ENCODE measurements at places on chromosomes 13 and 19. TPM values are rescaled to one million over a fixed set of nuclear protein-coding genes. Genes with fewer than 3 reads are reported as not detected.

DNA sequence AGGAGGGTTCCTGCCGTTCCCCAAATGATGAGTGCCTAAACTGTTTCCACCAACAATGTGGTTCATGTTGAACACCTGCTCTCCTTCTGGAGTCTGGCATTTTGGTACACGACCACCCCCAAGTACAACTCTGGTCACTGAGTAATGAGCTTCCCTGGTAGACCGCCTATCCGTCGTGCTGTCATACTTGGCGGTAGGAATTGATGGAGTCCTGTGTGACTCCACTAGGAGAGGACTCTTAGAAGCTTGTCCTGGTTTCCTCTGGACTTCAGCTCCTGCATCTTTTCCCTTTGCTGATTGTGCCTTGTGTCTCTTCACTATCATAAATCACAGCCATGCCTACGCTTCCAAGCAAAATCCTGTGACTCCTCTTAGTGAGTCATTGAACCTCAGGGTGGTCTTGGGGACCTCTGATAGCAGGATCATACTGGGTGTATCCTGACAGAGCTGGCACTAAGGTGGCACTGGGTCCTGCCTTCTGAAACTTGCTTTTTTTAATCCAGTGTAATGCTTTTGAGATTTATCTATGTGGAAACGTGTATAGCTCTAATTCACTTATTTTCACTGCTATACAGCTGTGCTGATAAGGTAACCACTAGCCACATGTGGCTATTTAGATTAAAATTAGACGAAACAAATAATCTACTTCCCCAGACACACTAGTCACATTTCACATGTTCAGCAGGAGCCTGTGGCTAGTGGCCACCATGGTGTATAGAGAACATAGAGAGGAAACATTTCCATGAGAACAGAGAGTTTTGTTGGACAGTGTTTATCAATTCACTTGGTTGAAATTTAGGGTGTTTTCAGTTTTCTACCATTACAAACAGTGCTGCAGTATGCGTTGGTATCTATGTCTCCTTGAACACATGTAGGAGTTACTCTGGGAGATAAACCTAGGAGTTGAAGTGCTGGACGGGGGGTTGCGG is 6.1 kb upstream of the ASF1B start:
- no peaks in the 10 kb centered on the region for H3K36me3 ChIP-seq
- H3K27ac ChIP-seq, result no peak overlapping the region
- no peaks in the 10 kb centered on the region for H3K27me3 ChIP-seq
- peaks cover 16% of the 10 kb centered on the region for H3K4me1 ChIP-seq
- DNase-seq, result no peak

DNA sequence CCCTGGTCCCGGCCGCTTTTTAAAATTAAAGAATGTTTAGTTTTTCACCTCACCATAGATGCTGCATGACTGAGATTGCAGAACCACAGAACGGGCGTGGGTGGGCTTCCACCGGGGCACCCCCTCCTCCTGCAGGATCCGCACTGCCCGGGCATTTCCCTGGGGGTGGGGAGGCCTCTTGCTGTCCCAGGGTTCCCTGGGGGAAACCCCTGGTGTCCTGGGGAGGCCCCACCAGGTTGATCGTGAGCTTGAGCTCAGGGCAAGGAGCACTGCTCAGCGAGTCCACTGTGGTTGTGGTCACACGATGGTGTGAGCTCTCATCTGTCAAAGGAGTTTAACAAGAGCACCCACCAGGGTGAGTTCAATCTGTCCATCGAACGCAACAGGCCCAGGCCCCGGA is 11.4 kb upstream of the TCF3 start:
- peaks cover 35% of the 10 kb centered on the region for H3K27me3 ChIP-seq
- H3K4me3 ChIP-seq, result no peak overlapping the region
- no peak overlapping the region for H3K27ac ChIP-seq
- H3K4me1 ChIP-seq, result peaks cover 6% of the 10 kb centered on the region

GRCh38 chr13:47959468-47960247 is 41.4 kb downstream of the SUCLA2 start:
- H3K27ac ChIP-seq, result no peak overlapping the region
- no peaks in the 10 kb centered on the region for H3K27me3 ChIP-seq

- peaks cover 97% of the 10 kb centered on the region for H3K36me3 ChIP-seq
- no peak for DNase-seq
- no peaks in the 10 kb centered on the region for H3K27me3 ChIP-seq
- no peak overlapping the region for H3K4me3 ChIP-seq
Measured at GRCh38 chr19:35733180-35734125, 8.8 kb downstream of the IGFLR1 start.

GRCh38 chr19:8630796-8631424 is 477 bp downstream of the NFILZ start:
- H3K27ac ChIP-seq, result no peak overlapping the region
- H3K27me3 ChIP-seq, result no peaks in the 10 kb centered on the region
- DNase-seq, result no peak
- peaks cover 4% of the 10 kb centered on the region for H3K4me1 ChIP-seq
- H3K4me3 ChIP-seq, result no peak overlapping the region

DNA sequence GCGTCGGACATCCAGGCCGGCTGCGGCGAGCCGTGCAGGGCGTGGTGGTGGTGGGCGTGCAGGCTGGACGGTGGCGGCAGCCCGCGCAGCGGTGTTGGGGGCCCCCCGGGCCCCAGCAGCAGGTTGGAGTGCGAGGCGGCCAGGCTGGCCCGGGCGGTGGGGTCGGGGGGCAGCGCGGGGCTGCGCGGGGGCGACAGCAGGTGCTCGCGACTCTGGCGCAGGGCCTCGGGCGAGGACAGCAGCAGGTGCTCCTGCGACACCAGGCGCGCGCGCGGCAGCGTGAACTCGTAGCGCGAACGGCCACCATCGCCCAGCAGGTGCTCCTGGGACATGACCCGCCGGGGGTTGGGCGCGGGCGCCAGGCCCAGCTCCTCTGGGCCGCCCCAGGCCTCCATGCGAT is 9.8 kb downstream of the SHISA7 start:
- H3K4me1 ChIP-seq, result no peaks in the 10 kb centered on the region
- no peak overlapping the region for H3K4me3 ChIP-seq
- DNase-seq, result no peak
- H3K27ac ChIP-seq, result no peak overlapping the region
- H3K36me3 ChIP-seq, result no peaks in the 10 kb centered on the region

DNA sequence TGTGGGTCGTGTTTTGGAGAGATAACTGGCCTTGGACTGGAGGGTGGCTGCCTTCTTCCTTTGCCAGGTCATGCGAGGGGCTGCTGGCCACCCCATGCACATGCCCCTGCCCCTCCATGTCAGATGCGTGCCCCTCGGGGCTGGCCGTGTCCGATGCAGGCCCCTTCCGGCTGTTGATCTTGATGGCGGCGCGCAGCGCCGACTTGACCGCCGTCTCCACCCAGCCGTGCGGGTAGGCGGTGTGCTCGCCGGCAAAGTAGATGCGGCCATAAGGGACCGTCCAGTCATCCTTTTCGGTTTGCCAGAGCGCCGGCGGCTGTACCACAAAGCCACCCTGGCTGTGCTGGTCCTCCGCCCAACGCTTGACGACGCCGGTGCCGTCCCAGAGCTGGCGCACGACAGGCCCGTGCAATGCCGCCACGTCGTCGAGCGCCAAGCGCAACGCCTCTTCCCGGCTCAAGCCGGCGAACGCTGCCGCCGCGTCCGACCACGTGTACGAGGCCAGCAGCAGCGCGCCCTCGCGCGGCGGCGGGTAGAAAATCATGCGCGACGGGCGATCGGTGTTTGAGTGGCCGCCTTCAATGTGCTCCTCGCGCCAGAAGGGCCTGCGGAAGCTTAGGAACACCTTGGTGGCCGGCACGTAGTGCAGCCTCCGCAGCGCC is 6.9 kb downstream of the IL4I1 start:
- H3K27ac ChIP-seq, result no peak overlapping the region
- peaks cover 32% of the 10 kb centered on the region for H3K27me3 ChIP-seq
- no peak for DNase-seq
- H3K36me3 ChIP-seq, result peaks cover 7% of the 10 kb centered on the region

DNA sequence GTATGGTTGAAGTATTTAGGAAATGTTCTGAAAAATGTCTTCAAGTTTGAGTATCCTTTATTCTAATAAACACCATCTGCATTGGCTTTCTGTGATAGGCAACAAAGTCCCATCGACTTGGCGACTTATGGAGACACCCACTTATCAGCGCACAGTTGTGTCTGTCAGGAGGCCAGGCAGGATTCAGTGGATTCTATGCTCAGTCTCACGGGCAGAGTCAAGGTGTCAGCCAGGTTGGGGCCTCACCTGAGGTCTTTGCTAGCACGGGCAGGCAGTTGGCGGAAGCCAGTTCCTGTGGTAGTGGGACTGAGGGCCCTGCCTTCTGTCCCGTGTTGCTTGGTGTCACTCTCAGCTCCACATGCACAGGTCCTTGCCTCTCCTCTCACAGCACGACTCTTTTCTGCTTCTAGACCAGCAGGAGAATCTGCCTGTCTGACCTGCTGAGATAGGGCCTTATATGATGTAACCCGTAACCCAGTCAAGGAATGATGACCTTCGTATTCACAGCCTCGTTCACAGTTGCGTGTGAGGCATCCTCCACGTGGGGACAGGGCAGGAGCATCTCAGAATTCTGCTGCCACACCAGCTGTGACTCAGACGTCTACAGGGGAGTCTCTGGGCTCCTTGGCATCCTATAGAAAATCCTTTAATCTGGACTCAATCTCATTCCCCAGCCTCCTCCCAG is 10.0 kb downstream of the CUL4A start:
- DNase-seq, result no peak
- no peaks in the 10 kb centered on the region for H3K36me3 ChIP-seq
- no peak overlapping the region for H3K27ac ChIP-seq
- no peaks in the 10 kb centered on the region for H3K27me3 ChIP-seq

GRCh38 chr13:87678372-87678752 is 7.2 kb downstream of the SLITRK5 start:
- peaks cover 40% of the 10 kb centered on the region for H3K27me3 ChIP-seq
- no peak overlapping the region for H3K27ac ChIP-seq
- H3K4me3 ChIP-seq, result no peak overlapping the region
- DNase-seq, result no peak

DNA sequence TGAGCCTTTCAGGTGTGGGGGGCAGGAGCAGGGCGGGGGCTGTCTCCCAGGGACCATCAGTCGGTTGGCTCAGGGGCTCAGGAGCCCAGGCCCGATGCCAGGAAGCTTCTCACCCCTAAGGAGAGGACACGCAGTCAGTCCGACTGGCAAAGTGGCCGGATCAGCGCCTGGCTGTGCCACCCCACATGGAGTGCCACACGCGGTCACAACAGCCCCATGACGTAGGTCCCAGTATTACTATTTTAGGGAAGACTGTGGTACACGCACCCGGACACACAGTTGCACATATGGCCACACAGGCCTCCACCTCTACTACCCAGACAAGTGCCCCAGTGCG is 29.3 kb upstream of the GRTP1 start:
- H3K27ac ChIP-seq, result no peak overlapping the region
- H3K4me1 ChIP-seq, result peaks cover 6% of the 10 kb centered on the region
- peak overlapping the region; percentile 64 for H3K4me3 ChIP-seq
- no peaks in the 10 kb centered on the region for H3K27me3 ChIP-seq
- H3K36me3 ChIP-seq, result no peaks in the 10 kb centered on the region
- no peak for DNase-seq

DNA sequence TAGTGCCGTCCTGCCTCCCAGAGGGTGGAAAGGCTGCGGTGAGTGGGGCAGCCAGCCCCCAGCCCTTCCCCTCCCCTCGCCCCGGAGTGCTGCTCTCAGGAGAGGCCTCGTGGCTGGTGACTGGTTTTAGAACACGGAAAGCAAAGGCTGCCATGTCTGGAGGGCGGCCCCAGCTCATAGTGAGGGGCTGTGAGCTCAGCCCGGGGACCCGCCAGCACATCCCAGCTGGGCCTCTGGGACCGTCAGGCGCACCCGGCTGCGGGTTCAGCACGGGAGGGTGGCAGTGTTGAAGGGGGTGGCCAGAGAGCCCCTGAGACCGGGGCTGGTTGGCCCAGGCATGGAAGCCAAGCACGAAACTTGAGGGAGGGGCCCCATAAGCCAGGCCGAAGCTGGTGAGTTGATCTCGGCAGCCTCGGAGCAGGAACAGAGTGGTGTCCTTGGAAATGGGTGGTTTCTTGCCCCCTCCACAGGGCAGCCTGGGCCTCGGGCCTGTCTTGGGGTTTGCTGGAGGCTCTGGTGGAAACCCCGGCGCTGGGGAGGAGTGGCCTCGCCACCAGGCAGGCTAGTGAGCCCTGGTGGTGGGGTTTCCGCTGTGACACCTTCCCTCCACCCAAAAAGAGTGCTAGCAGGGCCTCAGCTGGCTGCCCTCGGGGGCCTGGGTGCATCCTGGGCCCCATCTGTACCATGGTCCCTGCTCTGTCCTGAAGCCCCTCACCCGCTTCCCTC is 157.7 kb downstream of the KDM4B start:
- no peaks in the 10 kb centered on the region for H3K36me3 ChIP-seq
- peaks cover 23% of the 10 kb centered on the region for H3K4me1 ChIP-seq
- no peak overlapping the region for H3K27ac ChIP-seq
- no peak overlapping the region for H3K4me3 ChIP-seq
- no peaks in the 10 kb centered on the region for H3K27me3 ChIP-seq
- DNase-seq, result no peak

DNA sequence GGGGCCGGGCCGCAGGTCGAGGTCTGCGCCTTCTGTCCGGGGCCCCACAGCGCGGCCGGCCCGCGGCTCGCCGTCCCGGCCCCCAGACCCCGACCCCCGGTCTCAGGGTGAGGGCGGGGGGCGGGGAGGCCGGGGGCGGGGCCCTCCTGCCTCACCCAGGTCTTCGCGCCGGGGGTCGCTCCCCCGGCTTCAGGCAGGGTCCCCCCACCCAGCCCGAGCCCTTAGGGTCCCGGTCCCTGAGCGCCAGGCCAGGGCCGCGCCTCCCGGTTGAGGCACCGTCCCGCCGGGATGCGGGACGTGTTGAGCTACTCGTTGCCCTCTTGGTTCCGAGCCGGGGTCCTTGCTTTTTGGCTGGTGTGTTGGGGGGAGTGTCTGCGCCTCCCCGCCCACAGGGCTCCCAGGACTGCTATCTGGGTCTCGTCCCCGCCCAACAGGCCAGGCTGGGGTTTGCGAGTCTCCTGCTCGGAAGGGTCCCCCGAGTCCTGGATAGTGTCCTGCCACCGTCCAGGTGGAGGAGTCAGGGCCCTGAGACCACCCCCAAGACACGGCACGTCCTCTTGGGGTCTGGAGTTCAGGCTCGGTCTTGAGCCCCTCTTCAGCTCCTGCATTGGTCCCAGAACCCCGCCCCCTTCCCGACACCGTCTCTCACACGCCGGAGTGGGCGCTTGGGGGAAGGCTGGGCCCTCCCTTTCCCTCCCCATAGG is 452 bp downstream of the PIAS4 start:
- peaks cover 3% of the 10 kb centered on the region for H3K36me3 ChIP-seq
- no peaks in the 10 kb centered on the region for H3K27me3 ChIP-seq
- H3K4me3 ChIP-seq, result peak overlapping the region; percentile 97
- DNase-seq, result no peak
- H3K27ac ChIP-seq, result peak overlapping the region; percentile 84
- H3K4me1 ChIP-seq, result peaks cover 56% of the 10 kb centered on the region

The NOTCH3 gene
- 3.9 TPM for total RNA-seq

The ZNF823 gene
- total RNA-seq, result 4.1 TPM

The PRR36 gene
- total RNA-seq, result not detected

All from sigmoid colon (tissue), 7 donors.